ENCODE measurements at places on chromosomes 2 and 18.

DNA sequence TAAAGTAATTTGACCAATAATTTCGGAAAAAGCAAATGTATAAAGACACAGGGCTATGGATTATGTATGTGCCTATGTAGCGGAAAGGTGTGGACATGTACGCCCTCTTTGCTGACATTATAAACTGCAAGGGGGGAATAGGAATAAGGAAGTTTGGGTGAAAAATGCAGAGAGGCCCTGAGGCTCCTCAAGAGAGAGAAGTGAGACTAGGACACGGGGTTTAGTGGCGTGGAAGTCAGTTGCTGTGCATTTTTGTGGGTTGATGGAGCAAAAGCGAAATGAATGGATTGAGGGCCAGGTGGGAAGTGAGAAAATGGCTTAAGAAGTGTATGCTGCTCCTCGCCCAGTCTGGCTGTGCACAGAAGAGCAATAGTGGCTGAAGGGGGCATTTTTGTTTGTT is 96.2 kb upstream of the B3GNT7 start:
- DNase-seq: no peak

GRCh38 chr2:62801814-62802523 is 96.5 kb downstream of the EHBP1 start:
- DNase-seq: no peak

GRCh38 chr2:20516646-20517341 is 69.9 kb downstream of the RHOB start:
- DNase-seq: no peak

DNA sequence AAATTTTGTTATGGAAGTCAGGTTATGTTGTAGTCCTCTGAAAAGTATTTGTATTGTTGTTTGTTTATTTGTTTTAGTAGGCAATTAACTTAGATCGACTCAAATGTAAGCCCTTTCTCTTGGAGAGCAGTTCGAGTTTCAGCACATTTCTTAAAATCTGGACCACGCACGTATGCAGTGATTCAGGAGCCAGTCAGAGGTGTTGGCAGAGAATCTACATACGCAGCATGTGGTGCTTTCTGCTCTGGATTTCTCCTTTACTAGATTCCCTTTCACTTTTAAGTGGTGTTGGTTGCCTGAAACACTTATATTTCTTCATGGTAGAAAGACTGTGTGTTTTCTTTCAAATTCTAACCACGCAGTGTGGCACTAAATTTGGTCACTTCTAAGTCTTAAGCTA is 773.9 kb upstream of the LRATD1 start:
- DNase-seq: no peak

- no peak for DNase-seq
These were observed 206.6 kb downstream of the ZNF385B start for GRCh38 chr2:179654806-179655205.

Data from eye (tissue), 1 donor.